ENCODE measurements at places on chromosomes 2 and 18. TPM values are rescaled to one million over a fixed set of nuclear protein-coding genes. Genes with fewer than 3 reads are reported as not detected.

Gene ZAP70
- 0.89 TPM for total RNA-seq

Gene LRP2
- not detected for total RNA-seq

Gene HK2
- total RNA-seq = 6.1 TPM

- no peak for ATAC-seq
These were observed 91.5 kb downstream of the TPGS2 start for GRCh38 chr18:36737316-36737715.

DNA sequence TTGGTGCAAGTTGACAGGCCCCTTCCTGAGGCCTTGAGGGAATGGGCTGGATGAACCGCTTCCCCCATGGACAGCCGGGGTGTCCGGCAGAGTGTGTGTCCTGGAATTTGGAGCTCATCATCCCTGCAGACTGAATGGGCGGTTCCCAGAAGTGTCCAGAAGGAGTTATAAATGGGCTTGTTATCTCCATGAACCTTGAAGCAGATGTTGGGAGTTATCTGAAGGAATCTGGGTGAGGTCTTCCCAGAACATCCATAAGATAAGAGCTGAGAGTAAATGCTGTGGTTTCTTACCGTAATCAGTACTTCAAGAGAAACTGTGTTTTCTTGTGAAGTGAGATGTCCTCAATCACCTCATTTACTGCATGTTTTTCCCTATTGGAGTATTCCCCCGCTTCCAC, 21.1 kb downstream of the PLB1 start:
- ATAC-seq = no peak

DNA sequence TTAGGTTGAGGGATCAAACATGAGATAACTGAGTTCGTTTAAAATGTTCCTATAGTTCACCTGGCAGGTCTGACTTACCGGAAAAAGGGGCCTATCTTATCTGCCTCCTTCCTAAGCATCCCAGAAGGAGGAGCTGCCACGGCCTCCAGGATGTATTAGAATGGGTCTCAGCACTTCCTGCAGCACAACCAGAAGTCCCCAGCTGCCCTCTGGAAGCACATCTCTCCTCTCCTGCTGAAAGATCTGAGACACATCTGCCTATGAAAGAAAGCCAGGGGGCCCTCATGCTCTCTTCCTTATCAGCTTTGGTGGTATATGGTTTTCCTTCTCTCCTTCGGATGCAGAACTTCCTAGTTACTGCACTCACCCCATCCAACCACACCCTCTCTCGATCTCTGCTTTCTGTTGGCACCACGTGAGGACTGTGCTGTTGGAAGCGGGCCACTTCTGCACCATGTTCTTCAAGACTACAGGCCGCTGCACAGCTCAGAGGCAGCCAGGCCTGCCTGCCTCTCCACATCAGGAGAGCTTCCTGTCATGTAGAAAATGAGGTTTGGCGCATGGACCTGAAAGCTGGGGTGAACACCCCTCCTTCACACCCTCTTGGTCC, 6.5 kb downstream of the IGFBP5 start:
- no peak for ATAC-seq

- ATAC-seq = no peak
These were observed 29.0 kb upstream of the SLC35F6 start for GRCh38 chr2:26735097-26735496.

GRCh38 chr2:204145791-204146190, 209.2 kb downstream of the ICOS start:
- ATAC-seq = peak; percentile 27

DNA sequence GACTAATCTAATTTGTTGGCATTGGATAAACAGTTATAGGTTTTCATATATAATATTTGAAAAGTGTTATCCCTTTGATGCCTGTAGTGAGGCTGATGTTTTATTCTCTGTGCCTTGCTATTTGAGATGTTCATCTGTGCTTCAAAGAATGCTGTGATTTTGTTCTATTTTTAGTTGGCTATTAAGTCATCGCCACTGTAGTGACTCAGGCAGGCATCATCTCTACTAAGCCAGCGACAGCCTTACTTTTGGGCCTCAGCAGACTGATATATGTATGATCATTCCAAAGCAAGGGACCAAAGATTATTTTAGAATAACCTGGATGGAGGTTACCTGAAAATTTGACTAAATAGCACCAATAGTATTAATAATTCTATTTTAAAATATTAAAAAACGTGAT, 1674.5 kb upstream of the NXPH2 start:
- no peak for ATAC-seq

DNA sequence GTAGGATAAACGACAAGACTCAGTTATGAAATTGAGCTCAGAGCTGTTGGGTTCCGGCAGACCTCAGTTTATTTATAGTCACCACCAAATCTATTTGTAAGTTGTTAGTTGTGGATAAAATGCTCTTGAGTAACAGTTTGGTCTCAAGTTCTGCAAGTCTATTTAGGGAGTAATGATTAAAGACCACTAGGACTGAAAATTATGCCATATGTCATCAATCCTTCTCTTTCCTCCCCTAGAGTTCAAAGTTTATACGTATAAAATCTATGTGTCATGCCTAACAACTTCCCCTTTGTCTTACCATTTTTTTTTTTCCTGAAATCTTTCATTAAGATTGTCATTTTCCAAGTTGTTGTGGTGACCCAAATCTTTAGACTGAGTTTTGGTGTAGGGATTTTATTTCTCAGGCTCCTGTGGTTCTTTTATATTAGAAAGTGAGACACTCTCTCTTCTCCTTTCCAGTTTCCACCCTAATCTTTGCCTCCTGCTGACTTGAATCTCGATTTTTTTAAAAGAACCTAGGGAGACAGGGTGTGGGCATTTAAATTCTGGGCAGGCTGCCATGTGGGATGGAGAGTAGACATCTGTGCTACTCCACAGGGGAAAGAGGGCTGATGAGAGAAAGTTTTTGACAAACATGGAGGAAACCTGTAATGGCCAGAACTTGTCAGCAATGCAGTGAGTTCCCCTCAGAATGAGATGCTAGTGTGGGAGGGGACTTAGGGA, 51.0 kb downstream of the LAMA3 start:
- ATAC-seq = no peak

DNA sequence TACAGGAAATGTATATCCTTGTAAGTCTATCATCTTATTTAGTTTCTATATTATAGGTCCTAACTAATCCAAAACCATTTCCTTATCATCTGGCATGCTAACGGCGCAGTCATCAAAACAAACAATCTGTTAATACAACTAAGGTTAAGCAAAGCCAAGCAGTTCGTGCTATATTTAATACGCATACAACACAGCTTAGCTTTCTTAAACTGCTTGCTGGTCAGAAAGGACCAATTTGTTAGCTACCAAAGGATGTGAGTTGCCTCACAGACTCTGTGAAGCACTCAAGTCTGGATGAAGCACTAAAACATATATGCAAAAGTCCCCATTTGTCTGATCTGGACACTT, 67.0 kb downstream of the ZEB2 start:
- ATAC-seq = no peak

GRCh38 chr2:85319796-85320195, 8.0 kb downstream of the TGOLN2 start:
- no peak for ATAC-seq

GRCh38 chr2:54471221-54471711, 15.1 kb downstream of the SPTBN1 start:
- ATAC-seq = peak; percentile 59

DNA sequence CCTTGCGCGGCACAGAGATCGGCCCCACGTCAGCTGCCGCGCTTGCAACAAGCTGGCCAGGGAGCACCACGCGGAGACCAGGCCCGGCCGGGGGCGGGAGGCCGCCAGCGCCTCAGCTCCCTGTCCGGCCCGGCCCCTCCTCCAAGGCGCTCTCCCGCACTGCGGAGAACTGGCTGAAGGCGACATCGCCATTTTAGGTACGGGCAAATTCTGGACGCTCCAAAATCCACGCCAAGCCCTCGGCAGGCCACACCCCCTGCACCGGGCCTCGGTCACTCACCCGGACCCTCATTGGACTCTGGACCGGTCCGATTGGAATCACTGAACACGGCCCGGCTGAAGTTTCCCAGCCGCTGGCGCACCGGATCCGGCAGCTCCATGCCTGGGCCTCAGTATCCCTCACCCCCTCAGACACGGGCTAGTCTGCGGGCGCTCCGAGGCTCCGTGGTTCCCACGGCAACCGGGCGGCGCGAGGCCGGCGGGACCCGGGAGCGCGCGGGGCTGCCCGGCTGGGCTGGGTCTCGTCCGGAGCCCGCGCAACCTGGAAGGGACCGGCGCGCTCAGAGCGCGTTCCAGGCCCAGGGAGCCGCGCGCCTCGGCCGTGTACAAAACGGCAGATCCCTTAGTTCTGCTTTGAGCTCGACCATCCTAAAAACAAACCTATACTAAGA, at the start of gene TMEM17:
TSS of gene TMEM17 (minus strand) at position 446 of the 671 bp plus-strand sequence. CDS start at position 380, 66 bp downstream.
- ATAC-seq = peak; percentile 97

All from gastroesophageal sphincter (tissue), 4 donors.